ENCODE measurements at places on chromosomes 16 and 17. TPM values are rescaled to one million over a fixed set of nuclear protein-coding genes. Genes with fewer than 3 reads are reported as not detected.

Gene MT3
- total RNA-seq = not detected

Gene PPM1E
- total RNA-seq = 0.09 TPM

Gene HBQ1
- 9.2 TPM for total RNA-seq

Gene C16orf46
- 0.95 TPM for total RNA-seq

Gene CDK12
- 86.6 TPM for total RNA-seq

Gene FBXO39
- total RNA-seq = not detected

Gene CFDP1
- total RNA-seq = 77.6 TPM

Gene MARCHF10
- total RNA-seq = not detected

Gene CSH2
- not detected for total RNA-seq

Gene PSMD3
- 195 TPM for total RNA-seq

Gene DOC2B
- total RNA-seq = not detected

Gene HOXB3
- 10.1 TPM for total RNA-seq

Gene WRAP53
- 15.2 TPM for total RNA-seq

Gene WNT3
- 8.8 TPM for total RNA-seq

Gene RPTOR
- 66.7 TPM for total RNA-seq

Gene SHCBP1
- total RNA-seq = 21.8 TPM

Gene CHD9NB
- total RNA-seq = not detected

Gene MLYCD
- total RNA-seq = 8.7 TPM

Gene NUP88
- total RNA-seq = 52.3 TPM

Gene SLC52A1
- not detected for total RNA-seq

Gene CCDC154
- 0.88 TPM for total RNA-seq

Gene CDH11
- not detected for total RNA-seq

Gene CCNF
- 52.4 TPM for total RNA-seq

Measured in Caco-2 (cell line).